Stimulated activated naive CD4-positive, alpha-beta T cell treated with Interleukin-2 at 50 U/mL for 16 hours (primary cell): ENCODE measurements at places on chromosomes 2 and 18.

- DNase-seq: no peak
Observed at GRCh38 chr18:77736842-77737241, 487.2 kb downstream of the GALR1 start.

- no peak for DNase-seq
Observed at GRCh38 chr18:54069729-54070128, 154.7 kb downstream of the MBD2 start.

GRCh38 chr2:41488888-41489287, 558.9 kb upstream of the PKDCC start:
- no peak for DNase-seq

DNA sequence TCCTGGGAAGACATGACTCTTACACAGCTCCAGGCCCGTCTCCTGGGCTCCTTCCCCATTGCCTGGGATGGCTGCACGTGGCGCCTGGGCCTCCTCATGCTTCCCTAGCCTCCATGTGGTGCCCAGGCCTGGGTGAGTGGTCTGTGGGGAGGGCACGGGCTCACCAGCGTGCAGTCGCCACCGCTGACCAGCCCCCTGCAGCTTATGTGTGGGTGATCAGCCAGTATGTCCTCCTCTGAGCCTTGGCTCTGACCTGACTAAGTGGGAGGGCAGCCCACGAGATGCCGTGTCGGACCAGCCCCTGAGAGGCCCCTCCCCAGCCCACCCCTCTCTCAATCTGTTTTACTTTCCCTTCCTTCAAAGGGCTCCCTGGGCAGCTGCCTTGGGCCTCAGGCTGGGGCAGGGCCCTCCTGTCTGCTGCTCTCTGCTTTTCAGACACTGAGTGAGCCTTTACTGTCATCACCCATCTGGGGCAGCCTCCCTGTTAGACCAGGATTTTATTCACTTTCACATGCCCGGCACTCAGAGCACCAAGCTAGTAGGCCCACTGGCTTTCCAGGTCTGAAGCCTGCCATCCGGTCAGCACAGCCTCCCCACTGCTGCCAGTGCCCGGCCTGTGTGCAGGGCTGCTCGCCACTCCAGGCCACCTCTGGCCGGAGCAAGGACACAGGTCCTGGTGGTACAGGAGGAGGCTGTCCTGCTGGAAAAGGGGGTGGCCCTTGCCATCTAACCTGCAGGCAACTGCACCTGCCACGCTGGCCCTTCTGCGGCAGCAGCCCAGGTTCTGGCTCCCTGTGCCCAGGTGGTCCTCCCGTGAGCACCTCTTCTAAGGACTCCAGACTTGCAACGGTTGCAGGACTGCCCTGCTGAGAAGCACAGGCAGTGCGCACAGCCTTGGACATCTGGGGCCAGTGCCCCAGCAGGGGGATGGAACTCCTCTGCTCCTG, 84.9 kb upstream of the HPCAL1 start:
- DNase-seq: no peak

DNA sequence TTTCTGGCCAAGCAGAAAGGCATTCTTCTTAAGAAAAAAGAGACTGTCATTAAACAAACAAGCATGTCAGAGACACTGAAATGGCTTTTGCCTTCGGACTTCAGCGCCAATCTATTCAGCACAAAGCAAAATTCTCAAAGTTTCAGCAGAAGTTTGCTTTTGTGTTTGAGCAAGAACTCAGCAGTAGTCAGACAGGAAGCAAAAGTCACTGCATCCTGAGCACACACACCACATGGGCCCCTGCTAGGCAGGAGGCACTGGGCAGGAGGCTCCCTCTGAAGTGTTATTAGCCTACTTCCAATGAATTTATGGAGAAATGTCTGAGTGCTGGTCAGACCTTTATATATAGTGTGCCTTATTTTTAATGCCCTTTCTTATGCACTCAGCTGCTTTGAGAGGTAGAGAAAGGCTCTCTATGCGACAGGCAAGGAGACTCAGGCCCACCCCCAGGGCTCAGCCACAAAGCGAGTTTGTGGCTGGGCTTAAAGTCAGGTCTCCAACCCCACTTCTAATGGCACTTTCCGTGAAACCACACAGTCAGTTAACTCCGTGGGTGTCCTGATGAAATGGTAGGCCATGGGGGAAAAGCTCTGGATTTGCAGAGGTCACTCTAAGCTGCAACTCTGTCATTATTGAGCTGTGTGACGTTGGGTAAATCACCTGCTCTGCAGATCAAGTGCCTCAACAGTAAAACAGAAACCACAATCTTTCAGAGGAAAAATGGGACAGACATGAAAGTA, 161.0 kb upstream of the TMEM200C start:
- DNase-seq: no peak

- DNase-seq: no peak
Observed at GRCh38 chr18:75280427-75281280, 70.1 kb downstream of the TSHZ1 start.

DNA sequence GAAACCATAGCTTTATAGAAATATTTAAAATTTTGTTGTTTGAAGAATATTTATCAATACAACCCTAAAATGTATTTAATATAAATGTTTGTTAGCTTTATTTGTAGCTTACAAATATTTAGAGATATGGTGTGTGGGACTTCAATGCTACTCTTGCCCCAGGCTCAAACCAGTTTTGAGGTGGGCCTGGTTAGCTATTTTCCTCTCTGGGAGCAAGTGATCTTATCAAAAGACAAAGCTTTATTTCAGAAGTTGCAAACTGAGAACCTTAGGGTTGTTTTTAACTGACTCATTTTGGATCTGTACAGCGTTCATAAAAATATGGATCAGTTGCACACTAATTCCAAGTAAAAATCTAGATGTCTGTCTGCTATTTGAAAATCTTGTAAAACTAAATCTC, 563.6 kb upstream of the CDH2 start:
- DNase-seq: no peak

GRCh38 chr2:54603796-54604195, 119.7 kb upstream of the EML6 start:
- DNase-seq: no peak

DNA sequence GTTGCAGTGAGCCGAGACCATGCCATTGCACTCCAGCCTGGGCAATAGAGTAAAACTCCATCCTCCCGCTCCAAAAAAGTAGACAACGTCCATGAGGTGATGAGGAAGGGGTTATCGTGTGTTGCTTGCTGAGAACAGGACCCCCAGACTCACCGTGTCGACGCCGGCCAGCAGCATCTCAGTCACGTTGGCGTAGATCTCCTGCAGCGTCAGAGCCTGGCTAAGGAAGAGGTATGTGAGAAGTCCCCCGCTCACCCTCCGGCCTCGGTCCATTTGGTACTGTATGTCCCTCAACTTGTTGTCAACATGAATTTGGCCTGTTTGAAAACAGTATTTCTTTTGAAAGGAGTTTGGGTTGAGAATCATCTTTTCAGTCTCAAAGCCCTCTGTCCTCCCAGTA, 20.9 kb downstream of the CYP27C1 start:
- no peak for DNase-seq

DNA sequence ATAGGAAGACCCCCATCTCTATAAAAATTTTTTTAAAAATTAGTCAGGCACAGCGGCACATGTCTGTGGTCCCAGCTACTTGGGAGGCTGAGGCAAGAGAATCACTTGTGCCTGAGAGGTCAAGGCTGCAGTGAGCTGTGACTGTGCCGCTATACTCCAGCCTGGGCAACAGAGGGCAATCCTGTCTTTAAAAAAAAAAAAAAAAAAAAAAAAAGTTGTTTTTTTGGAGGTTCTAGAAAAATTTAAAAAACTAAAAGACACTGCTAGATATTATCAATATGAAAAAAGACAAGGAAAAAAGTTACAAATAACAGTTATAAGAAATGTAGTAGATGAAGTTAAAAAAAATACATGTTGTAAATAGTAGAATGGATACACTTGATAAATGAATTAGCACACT, 56.1 kb upstream of the C2orf15 start:
- DNase-seq: no peak

DNA sequence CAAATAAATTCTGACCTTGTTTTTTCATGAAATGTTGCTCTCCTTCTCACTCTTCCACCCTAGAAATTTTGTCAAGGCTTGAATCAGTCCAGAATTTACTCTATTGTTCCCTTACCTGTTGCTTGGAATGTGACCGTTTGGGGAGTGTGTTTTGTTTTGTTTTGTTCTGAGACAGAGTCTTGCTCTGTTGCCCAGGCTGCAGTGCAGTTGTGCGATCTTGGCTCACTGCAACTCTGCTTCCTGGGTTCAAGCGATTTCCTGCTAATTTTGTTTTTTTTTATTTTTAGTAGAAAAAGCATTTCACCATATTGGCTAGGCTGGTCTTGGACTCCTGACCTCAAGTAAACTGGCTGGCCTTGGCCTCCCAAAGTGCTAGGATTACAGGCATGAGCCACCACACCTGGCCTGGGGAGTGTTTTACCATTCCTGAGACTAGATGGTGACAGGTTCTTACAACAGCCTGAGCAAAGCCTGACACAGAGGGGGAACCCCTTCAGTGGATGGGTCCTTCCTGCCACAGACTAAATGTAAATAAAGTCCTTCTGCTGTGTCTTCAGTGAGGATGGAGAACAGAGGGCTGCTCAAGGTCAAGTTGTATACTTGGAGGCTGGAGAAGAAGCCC, 52.0 kb downstream of the HAUS1 start:
- DNase-seq: no peak

GRCh38 chr2:216283038-216283900, 89.0 kb downstream of the MARCHF4 start:
- no peak for DNase-seq

DNA sequence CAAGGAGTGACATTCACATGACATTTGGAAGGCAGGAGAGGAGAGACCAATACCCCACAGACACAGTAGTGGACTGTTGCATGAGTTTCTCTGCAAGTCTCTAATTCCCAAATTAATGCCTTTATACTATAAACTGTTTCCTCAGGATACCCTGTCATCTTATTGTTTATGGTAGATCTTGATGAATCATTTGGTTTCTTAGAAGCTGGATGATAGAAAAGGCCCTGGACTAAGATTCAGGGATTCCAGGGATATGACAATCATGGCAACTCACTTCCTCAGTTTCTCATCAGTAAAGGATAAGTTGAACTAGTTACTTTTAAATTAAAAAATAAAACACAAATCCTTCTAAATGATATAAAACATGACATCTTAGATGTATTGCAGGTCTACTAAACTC, 292.5 kb downstream of the TDRD15 start:
- DNase-seq: no peak

DNA sequence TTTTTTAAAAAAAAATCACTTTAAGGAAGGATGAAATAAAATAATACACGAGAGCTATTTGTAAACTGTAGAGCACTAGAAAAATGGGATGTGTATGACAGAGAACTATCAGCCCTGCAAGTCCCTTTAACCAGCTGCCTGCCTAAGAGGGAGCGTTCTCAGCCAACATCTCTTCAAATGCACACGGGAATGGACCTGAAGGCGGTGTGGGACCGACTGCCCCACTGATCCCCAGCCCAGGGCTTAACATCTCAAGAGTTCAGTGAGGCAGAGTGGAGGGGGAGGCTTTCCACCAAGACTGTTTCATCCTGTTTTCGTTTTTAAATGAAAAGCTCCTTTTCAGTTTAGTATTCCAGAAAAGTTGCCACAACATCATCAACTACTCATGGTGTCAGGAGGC, 2.2 kb downstream of the INPP4A start:
- DNase-seq: no peak

DNA sequence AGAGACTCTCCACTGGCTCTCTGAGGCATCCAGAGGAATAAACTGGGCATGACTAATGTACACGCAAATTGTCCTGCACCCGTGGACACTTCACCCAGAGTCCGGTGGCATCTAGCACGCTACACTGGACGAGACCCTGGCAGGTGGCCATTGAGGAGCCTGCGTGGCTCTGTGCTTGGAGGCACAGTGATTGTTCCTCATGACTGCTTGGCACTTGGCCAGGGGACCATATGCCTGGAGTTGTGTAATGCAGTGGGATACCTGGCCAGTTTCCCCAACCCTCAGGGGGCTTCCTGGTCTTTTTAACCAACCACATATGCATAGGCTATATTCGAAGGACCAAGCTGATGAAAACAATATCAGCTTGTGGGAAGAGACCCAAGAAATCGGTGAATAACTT, 66.6 kb downstream of the MTCL1 start:
- DNase-seq: no peak

- DNase-seq: no peak
Observed at GRCh38 chr2:181408861-181409260, 48.3 kb upstream of the ITGA4 start.

- DNase-seq: no peak
Observed at GRCh38 chr2:60309941-60310660, 243.4 kb downstream of the BCL11A start.

GRCh38 chr18:59266886-59267502, 6.3 kb downstream of the RAX start:
- no peak for DNase-seq

- DNase-seq: no peak
Observed at GRCh38 chr2:18787726-18788125, 198.4 kb upstream of the NT5C1B start.

DNA sequence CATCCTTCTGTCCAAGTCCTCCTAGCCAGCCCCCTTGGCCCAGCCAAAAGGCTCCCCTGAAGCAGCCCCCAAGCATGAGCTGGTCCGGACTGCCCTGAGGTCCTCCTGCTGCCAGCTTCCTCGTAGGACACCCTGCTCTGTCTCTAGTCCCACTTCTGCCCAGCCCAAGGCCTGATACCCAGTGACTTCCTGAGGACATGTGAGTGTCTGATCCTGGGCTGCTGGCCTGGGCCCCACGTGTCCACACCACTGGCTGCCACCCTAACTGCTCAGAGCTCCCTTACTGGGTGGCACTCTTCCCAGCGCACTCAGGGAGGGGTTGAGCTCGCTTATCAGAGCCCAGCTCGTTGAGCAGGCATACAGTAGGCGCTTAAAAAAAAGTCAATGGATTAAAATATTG, 34.4 kb upstream of the PDIA6 start:
- no peak for DNase-seq

GRCh38 chr2:136013136-136013685, 27.8 kb upstream of the DARS1 start:
- no peak for DNase-seq

- DNase-seq: no peak
Observed at GRCh38 chr2:160715428-160715827, 221.8 kb upstream of the RBMS1 start.

GRCh38 chr2:20638014-20638413, 12.9 kb downstream of the HS1BP3 start:
- DNase-seq: no peak

GRCh38 chr2:31413862-31414550, 536 bp downstream of the XDH start:
- DNase-seq: no peak

GRCh38 chr2:3490191-3491170, 28.9 kb downstream of the ADI1 start:
- DNase-seq: no peak

- DNase-seq: no peak
Observed at GRCh38 chr2:86081724-86082123, 24.0 kb downstream of the POLR1A start.

DNA sequence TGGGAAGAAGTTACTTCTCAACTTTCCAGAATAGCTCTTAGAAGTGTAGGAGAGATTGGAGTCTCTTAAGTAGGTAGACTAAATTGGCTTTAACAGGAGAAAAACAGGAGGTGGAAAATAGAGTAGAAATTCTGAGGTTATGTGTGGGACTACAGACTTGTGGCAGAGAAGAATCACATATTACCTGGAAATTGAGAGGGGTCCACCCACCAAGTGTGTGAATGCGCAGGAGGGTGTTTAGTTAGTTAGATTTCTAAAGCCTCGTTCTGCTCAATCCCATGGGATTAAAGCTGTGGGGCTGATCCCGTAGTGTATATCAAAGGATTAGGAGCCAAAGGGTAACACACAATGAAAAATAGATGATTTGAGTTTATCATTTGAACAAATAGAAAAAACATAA, 319.1 kb downstream of the TRIB2 start:
- no peak for DNase-seq
